ENCODE measurements at places on chromosomes 4 and X.
A peak's percentile ranks its signal among the peaks of the same experiment; 100 is the strongest.

DNA sequence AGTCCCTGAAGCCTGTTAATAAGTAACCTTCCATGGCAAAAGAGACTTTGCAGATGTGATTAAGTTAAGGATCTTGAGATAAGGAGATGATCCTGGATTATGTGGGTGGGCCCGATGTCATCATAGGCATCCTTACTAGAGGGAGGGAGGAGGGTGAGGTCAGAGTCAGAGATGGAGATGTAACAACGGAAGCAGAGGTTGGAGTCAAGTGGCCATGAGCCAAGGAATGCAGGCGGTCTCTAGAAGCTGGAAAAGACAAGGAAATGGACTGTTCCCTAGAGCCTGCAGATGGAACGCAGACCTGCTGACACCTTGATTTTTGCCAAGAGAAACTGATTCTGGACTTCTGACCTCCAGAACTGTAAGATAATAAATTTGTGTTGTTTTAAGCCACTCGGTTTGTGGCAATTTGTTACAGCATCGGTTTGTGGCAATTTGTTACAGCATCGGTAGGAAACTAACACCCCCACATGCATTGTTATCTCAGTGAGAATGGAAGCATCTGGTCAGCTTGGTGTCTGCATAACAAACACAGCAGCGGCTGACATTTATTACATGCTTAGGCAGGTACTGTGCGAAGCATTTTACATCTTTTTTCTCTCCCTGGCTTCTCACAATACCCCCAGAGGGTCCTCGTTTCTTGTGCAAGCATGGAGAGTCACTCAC lies 55.6 kb downstream of the CLDN34 start:
- DNase-seq: no peak

GRCh38 chr4:141090473-141090872 lies 42.8 kb downstream of the RNF150 start:
- DNase-seq: no peak

GRCh38 chrX:136725441-136726104 lies 55.2 kb downstream of the ARHGEF6 start:
- DNase-seq: no peak

DNA sequence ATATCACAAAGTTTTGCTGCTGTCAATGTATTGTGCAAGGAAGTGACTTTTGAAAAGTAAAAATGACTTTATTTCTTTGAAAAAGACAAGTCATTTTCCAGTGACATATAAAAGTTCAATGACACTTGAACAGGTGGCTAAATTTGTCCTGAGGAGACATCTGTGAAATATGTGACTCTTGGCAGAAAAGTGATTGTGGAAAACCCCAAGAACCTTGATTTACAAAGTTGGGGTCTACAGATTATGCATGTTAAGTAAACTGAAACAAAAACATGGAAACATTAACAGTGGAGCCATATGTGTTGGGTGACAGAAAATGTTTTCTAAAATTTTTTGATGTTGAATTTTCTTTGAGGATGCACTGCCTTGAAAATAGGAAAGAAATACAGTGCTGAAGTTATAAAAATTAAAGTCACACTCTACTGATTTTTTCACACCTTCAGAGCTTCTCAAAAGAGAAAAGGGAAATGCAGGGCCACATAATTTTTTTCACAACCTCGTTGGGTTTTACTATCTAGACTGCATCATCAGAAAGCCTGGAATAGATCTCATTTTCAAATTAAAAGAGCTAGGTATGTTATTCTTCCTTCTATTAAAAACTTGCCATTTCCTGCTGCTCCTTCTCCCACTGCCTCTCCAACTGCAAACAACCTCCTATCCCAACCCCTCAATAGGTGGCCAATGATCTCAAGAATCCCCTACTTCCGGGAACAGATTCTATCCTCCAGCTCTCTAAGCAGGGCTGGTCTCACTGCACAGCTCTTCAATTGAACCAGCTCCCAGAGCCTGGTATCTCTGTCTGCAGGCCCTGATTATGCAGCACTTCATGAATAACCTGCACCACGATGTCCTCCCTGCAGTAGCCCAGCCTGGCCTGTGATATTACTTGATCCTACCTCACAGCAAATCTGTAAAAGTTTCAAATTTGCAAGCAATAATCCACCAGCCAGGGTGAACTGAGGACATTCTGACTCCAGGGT lies 570.8 kb upstream of the CPEB2 start:
- DNase-seq: no peak

DNA sequence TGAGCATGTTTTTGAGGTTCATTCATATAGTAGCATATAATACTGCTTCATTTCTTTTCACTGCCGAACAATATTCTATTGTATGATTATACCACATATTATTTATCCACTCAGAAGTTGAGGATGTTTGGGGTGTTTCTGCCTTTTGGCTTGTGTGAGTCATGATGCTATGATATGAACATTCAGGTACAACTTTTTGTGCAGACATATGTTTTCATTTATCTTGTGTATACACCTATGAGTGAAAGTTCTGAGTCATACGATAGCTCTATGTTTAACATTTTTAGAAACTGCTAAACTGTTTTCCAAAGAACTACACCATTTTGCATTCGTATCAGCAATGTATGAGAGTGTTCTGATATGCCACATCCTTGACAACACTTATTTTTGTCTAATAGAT lies 57.7 kb downstream of the SHROOM4 start:
- no peak for DNase-seq

GRCh38 chrX:43386875-43387274 lies 269.2 kb upstream of the MAOA start:
- no peak for DNase-seq

- DNase-seq: no peak
These were observed 1.0 kb upstream of the MECP2 start for GRCh38 chrX:154098551-154098950.

- no peak for DNase-seq
These were observed 1869.7 kb downstream of the STIM2 start for GRCh38 chr4:28730304-28730703.

- no peak for DNase-seq
These were observed 3.1 kb downstream of the TADA2B start for GRCh38 chr4:7045961-7046921.

GRCh38 chrX:30568136-30568535 lies 9.4 kb downstream of the TASL start:
- no peak for DNase-seq

DNA sequence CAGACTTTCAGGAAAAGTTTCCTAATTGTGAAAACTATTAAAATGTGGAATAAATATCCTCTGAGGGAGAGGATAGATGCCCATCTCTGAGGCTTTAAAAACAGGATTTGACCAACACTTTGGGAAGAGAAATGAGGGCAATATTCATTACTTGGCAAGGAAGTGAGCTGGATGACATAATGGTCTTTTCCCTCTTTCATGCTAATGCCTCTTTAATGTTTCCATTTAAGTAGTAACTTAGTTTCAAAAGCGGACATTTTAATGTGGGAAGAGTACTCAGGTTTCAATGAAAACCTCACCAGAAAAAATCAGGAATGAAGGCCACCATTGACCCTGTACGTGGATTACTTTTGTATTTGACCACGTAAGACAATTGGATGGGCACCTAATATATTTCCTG lies 503.3 kb downstream of the ANKRD50 start:
- DNase-seq: no peak

DNA sequence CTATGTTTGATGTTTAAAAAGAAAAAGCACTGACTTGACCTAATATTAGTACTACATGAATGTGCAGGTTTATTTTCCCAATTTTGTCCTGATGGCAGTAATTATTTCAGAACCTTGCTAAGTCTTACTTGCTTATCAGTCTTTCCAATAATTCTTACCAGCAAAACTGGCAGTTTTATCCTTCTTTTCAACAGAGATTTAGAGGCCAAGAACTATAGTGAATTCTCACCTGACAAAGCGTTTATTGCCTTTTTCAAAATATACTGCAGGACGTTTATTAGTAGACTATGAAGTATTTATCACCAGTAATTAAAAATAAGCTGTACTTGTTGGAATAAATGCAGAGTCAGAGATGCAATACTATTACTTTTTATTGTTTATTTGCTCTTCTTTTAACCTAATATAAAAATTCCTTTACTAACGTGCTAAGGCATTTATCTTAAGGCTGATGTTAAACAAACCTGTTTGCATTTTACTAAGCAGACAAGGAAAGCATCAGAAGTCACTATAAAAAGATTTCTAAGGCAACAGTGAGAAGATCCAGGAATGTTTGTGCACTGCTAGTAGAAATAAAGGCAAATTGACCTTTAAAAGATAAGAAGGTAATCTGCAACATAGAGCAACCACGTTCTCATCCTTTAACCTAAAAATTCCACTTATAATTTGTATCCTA lies 80.3 kb upstream of the NOCT start:
- no peak for DNase-seq

- no peak for DNase-seq
These were observed 85.0 kb downstream of the SCFD2 start for GRCh38 chr4:53280846-53281245.

DNA sequence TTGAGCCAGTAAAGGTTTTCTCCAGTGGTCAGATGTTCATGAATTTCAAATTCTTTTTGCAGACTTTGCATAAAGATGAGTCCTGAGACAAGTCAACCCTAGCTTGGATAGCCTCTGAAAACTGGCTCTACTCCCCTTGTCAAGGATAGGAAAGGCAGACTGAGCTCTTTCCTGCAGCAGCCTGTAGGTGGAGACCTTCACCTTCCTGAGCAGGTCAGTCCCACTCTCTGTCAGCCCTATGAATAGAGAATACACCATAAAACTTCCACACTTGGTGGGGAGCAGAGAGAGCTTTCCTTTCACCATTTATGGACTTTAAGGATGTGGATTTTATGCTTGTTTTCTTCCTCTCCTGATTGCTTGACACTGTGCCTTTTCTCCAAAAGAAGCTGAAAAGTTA lies 41.9 kb downstream of the PCDH19 start:
- no peak for DNase-seq

GRCh38 chr4:151045907-151046306 lies 30.8 kb upstream of the LRBA start:
- DNase-seq: no peak

DNA sequence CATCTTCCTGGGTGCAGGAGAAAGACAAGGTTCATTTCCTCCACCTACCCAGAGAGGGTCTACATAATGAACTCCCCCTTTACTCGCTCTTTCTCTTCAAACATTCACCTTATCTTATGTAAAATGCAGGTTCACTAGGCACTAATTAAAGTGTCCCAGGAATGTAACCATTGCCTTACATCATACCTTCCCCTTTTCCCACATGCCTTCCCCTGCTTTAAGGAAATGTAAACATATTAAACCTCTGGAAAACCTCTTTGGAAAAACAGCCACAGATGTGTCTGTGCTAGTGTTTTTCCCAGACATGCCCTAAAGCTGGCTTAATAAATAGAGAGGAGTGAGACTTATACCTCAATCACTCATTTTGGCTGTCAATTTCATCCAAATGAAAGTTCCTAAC lies 15.8 kb downstream of the TBC1D9 start:
- DNase-seq: no peak

- no peak for DNase-seq
These were observed 8.3 kb downstream of the SHROOM2 start for GRCh38 chrX:9794495-9794894.

DNA sequence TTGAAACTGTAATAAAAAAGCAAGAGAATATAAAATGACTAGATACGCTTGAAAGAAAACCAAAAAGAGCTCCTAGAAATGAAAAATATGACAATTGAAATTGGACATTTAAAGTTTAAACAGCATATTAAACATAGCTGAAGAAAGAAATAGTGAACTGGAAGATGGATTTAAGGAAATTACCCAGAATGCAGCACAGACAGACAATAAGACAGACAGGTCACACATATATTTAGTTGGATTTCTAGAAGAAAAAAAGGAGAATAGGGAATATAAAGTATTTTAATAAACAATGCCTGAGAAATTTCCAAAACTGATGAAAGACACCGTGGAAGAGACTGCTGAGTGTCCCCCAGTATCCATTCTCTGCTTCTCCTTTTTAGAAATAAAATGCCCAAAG lies 6.6 kb downstream of the DUSP9 start:
- DNase-seq: no peak

DNA sequence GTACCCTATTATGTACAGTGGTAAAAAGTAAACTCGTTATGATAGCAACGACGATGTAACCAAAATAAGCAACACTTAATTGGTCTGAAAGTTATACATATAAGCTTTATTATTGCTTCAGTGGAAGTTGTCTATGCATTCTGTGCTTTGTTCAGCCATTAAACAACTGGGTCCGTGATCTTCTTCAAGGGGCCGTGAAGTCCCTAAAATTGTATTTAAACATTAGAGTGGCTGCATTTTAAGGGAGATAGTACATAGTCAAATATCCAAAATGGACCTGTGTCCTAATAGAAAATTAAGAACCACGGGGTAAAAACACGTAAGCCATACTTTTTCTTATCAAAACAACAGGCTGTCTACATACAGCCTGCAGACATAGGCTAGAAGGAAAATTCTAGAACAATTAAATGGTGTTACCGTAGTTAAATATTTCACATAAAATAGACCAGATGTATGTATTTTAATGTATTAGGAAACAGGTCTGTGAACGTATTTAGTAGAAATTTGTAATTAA lies 2.1 kb downstream of the GUCY1A1 start:
- no peak for DNase-seq

GRCh38 chr4:60865273-60865672 lies 334.9 kb upstream of the ADGRL3 start:
- no peak for DNase-seq

DNA sequence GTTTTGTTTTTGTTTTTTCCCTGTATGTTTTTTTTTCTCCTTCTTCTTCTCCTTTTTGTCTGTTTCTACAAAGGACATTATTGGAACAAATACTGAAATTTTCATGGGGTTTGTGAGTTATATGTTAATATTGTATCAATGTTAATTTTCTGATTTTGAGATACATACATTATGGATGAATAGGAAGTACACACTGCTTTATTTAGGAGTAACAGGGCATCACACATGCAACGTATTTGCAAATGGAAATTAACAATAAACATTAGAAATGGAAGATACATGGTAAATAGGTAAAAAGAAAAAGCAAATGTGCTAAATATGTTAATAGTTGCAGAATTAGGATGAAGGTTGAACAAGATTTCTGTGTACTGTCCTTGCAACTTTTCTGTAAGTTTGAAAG lies 477.2 kb upstream of the INTU start:
- no peak for DNase-seq

DNA sequence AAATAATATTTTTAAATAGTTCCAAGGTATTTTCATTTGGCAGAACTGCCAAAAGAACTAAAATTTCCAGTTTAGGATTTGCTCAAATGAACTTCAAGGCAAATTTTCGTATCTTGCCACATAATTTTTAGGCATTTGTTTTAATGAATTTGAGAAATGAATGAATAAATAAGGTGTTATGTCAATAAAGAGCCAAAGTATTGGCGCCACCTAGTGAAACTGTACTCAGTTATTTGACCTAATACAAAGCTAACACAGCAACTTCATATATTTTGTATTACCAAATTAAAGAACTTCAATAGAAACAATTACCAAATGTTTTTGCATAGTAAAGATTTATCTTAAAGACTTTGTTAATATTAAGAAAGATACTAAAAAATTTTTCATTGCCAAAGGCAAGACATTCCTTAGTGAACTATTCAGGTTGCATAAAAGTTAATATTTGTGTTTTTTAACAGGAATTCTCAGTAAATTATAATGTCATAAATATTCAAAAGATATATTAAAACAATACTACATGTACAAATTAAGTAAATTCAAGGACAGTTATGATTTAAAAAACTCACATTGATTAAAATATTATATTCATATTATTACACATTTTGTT lies 50.3 kb downstream of the STPG2 start:
- DNase-seq: peak; percentile 6

Data from CD4-positive, alpha-beta T cell treated with Interleukin-4 for 1 hour (primary cell).